ENCODE measurements at places on chromosomes 2 and 18. TPM values are rescaled to one million over a fixed set of nuclear protein-coding genes. Genes with fewer than 3 reads are reported as not detected.

DNA sequence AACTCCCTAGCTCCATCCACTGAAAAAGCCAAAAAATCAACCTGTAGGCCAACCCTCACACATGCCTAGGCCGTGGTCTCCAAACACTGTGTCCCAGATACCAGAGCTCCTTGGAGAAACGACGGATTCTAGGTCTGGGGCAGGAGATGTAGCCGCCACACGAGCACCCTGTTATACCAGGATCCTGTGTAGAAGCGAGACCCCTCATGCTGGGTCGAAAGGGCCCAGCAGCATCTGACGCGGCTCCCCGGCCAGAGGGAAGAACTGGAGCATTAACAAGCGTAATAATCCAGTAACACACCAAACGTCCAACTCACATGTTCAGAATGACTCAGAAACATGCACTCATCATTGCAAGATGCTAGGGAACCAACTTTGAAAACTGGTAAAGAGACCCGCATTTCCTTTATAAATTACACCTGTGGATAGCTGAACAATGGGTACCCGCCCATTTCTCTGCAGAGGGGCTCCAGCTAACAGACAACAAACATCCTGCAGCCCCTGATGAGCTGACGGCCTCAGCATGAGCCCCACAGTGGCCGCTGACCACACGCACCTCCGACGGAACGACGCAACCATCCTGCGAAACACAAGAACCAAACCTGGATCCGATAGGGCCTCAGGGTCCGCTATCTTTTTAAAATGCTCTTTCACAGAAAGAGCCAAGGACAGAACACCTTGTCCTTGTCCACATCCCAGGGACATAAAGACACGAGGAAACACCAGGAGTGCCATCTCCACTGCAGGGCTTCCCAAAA is 14.2 kb downstream of the SLC66A2 start:
- DNase-seq, result peak; percentile 41

DNA sequence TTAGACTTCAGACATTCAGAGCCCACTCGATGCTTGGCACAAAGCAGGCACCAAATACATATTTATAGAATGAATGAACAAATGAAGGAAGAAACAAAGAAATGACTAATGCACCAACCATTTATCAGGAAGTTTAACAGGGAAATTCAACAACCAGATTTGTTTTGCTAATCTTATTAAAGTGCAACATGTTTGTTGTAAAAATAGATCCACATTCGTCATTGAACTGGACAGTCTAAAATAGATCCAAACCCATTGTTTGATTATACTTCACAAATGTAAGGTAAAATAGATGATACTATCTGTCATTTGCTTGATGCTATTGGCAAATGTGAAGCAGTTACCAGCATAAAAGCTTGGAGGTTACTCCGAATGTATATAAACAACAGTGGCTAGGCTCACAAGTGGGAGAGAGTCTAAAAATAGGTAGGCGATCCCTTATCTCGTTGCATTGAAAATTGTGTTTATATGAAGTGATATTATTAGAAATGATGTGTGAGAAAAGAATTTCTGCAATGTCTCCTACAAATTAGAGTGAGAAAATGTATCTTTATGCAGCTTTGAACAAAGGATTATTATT is 246.2 kb downstream of the NEDD4L start:
- DNase-seq, result no peak

DNA sequence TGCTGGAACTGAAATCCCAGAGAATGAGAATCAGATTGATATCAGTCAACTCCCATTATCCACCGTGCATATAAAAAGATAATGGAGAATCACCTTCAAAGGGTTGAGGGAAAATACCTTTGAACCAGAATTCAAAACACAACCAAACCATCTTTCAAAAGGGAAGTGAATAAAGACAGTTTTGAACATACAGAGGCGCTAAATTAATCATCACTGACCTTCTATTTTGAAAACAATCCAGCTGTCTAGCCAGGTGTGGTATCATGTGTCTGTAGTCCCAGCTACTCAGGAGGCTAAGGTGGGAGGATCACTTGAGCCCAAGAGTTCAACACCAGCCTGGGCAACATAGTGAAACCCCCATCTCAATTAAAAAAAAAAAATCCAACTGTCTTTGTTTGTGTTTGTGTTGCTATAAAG is 63.6 kb downstream of the TRABD2A start:
- DNase-seq, result no peak

The DNAJB2 gene
- total RNA-seq, result 79.4 TPM
